HFFc6 (cell line): ENCODE measurements at places on chromosomes 11 and 22. TPM values are rescaled to one million over a fixed set of nuclear protein-coding genes. Genes with fewer than 3 reads are reported as not detected.

The KDM4E gene
- not detected in 3 replicates for total RNA-seq

The MACROD1 gene
- 12.6 and 13.0 TPM in 2 replicates for total RNA-seq

The APOA5 gene
- not detected in 3 replicates for total RNA-seq

The OR8B4 gene
- not detected in 3 replicates for total RNA-seq

The NLRP14 gene
- not detected in 3 replicates for total RNA-seq

The RELA gene
- total RNA-seq: 62.9 to 69.2 TPM (median 63.2 TPM) in 3 replicates
